Jurkat, Clone E6-1 (cell line): ENCODE measurements at places on chromosomes 5 and 9.

GRCh38 chr5:143177263-143177983, 226.1 kb downstream of the NR3C1 start:
- no peak for DNase-seq

DNA sequence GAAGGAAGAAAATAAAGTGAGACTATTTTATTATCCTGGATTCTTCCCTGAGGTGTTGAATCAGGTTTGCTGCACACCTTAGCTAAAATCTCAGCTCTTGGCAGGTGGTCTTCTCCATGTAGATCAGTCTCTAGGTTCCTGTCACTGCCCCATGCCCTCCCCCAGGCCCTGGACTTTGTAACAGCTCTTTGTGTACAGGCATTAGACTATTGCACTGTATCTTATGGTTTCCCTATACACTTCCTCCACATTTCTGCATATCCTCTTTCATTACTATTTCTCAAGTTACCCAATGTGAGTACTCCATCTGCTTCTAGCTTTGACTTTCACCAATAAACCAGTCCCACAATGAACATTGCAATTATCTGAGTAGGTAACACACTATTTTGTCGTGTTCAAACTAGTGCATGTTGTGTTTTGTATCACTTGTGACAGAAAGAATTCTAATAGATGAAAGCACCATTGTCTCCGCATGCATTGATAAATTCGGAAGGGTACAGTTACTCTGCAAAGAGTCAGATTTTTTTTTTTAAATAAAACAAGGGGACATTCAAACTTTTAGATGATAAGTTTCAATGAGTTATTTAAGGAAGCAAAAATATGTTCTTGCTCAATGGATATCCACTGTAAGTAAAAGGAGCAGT, 1348.7 kb upstream of the C9orf72 start:
- no peak for DNase-seq

- DNase-seq, result peak; percentile 35
These were observed 35.3 kb downstream of the NDFIP1 start for GRCh38 chr5:142143878-142144277.

DNA sequence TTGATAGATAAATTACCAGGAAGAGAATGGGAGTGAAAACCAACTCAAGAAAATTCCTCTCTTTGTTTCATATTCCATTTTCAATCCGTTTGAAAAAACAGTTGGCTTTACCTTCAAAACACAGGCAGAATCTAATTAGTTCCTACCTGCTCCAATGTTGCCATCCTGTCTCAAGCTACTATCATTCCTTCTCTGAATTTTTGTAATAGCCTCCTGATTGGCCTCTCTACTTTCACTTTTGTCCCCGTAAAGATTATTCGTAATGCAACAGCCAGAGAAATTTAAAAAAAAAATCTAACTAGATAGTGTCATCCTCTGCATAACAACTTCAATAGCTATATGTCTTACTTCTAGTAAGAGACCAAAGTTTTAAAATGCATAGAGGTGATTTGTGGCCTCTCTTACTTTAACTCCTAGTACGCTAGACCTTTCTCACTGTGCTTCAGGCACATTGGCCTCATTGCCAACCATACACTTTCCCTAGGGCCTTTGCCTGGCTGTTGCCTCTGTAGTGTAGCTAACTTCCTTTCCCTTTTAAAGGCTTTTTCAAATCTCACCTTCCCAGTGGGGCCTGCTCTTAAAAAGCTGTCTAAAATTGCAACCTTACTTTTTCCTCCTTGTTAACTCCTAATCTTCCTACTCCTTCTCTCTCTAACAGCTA, 311.3 kb upstream of the GRIN3A start:
- DNase-seq, result no peak

GRCh38 chr5:74945561-74946165, 79.5 kb upstream of the FAM169A start:
- DNase-seq, result no peak

DNA sequence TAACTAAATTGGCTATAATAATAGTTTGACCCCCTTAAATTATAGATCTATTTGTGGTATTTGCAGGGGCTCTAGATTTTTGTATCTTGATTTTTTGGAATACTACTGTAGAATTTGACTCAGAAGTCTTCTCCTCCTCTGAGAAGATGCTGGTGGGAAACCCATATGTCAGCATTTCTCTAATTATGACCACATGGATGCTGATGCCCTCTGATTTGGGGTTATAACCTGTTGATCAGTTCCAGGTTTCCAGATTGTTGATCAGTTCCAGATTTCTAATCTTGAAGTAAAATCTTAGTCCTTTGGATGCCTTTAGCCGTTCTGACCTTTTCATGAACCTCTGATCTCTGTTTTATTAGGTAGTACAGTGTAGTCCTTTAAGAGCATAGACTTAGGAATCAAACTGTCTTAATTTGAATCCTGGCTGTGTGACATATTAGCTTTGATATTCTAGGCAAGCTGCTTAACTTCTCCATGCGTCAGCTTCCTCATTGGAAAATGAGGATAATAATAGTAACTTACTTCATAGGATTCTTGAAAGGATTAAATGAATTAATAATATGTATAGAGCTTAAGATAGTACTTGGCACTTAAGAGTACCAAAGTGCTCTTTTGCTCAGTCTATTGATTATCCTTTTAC, 8.1 kb downstream of the FSD1L start:
- DNase-seq, result no peak

DNA sequence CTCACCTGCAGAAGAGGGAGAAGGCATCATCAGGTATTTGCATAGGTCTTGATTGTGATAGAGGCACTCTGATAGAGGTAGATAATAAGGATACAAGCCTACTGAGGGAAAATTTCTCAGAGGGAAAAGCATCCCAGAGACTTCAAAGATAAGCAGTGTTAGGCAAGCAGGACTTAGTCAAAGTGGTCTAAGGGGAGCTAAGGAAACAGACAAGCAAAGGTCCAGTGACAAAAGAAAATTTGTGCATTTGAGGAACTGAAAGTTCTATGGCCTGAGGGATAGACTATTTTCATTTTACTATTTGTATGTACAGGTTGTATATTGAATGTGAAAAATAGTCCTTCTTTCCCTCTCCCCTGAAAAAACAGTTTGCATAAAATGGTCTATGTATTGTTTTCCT, 27.4 kb downstream of the OXCT1 start:
- no peak for DNase-seq

DNA sequence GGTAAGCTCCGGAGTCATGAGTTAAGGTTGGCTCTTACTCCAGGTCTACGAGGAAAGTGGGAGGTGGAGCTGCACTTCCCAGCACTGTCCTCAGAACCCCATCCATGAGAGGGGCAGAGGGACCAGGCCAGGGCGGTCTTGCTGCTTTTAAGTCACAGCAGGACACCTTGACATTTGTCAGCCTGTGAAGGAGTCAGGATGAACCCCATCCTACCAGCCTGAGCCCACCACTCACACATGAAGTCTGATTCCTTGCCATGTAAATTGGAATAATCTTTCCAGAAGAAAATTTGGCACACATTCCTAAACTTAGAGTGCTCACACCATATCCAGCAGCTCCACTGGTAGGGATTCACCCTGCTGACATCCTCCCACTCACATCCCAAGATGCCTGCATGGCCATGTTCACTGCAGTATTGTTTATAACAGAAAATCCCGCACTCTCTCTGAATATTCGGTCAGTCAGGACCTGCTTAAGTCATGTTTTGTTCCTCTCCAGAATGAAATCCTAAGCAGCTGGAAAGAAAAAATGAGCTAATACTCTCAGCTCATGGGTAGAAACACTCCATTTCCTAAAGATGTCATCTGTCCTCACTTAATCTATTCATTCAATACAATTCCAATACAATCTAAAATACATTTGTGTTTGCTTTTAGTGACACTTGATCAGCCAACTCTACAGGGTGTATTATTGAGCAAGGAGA, 79.3 kb upstream of the COL5A1 start:
- no peak for DNase-seq

DNA sequence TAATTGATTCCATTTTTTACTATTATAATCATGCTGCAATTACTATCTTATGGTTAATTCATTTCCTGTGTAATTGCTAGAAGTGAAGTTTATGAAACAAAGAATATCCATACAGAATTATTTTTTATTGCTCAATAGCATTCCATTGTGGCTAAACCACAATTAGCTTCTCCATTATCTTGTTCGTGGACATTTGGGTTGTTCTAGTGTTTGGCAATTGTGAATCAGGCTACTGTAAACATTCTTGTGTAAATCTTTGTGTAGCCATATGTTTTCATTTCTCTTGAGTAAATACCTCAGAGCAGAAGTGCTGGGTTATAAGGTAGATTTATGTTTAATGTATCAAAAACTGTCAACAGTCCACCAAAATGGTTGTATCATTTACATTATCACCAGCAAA, 341.1 kb downstream of the MAT2B start:
- no peak for DNase-seq

DNA sequence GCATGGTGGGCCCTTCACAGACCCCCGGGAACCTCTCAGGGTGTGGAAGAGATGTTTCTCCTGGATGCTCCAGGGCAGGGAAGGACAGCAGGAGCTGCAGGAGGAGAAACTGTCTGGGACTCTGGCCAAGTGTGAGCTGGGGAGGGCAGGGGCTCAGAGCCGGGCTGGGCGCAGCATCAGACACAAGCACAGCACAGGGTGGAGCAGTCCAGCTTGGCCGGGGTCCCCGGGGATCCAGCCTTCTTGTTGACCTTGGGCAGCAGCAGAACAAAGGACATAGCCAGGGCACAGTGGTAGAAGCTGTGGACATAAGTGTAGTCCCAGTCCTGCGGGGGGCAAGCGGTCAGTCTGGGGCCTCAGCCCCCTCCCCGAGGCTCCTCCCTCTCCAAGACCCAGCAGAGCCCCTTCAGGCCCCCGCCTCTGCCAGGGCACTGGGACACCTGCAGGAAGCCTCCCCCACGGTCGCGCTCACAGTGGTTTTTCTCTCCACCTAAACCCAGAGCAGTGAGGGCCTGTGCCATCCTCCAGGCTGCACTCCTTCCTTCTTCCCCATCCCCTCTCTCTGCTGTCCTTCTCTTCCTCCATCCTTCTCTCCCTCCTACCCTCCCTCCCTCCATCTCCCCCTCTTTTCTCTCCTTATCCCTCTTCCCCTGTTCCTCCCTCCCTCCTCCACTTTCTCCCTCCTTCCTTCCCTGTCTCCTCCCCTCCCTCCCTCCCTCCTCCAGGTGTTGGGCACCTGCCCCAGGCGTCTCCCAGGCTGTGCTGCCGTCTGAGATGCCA, 10.1 kb downstream of the MYMK start:
- DNase-seq, result no peak

DNA sequence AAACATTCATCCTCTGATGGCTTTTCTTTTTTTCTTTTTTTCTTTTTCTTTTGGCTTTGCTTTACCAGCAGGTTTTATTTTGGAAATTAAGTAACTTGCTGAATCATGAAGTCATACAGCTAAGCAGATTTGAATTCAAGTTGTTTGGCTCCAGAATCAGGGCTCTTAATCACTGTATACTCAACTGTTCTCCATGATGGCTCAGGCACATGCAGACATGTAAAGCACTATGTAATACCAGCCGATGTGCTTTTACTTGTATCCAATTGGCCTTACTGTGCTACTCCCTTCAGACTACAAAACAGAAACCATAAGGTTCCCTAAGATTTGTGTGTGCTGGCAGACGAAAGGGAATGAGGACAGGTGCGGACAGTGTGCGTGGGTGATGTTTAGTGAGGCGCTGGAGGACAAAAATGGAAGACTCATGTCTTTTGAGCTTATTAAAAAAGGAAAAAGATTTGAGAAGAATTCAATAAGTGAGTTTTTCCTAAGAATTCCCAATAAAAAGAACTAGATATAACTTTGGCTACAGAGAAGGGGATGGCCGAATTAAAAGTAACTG, 44.7 kb upstream of the OTP start:
- DNase-seq, result no peak

DNA sequence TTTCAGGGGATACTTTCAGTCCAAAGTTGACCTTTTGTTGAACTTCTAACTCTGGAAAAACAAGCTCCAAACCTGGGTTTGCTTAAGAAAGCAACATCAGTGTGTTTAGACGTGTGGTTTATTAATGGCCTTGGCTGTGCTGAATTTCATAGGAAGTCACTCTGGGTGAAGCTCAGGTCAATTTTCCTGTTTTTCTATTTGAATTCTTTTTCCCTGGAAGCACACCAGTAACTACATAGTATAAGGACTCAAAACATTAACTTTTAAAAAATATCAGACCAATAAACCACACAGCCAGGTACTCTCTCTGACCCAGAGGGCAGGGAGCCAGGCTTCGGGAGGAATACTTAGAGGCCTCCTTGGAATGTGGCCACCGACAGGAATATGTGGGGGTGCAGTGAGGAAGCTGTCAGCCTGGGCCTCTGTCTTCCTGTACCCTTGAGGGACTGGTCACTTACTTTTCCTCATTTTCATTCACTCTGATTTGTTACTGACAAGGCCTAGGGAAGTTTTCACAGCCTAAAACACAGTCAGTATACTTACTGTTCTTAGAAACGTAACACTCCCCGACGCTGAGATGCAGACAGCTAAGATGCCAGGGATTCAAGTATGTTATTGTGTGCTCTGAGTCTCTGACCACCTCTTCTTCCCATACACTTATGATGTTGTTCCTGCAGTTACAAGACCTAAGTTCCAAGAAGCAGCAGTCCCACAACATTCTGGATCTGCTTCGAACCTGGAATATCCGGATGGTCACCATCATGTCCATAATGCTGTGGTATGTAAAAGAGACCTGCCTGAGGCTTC, 18.9 kb downstream of the SLC22A5 start:
- DNase-seq, result no peak

DNA sequence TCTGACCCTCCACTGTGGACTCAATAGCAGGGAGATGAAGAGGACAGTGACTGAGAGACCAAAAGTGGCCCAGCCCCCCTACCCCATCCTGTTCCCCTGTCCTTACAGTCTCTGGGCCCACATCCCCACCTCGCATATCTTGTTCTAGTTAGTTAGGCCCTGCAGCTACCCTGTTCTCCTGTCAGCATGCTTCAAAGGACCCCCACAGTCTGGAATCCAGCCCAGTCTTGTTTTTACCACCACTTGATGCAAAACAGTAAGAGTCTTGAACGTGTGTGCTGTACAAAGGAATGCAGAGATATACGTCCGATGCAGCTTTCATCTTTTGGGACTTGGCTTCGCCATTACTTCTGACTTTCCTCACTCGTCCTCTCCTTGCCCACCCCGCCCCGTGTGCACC, 12.2 kb upstream of the POMT1 start:
- DNase-seq, result no peak

- no peak for DNase-seq
These were observed 14.4 kb downstream of the ELOVL7 start for GRCh38 chr5:60829490-60830266.

DNA sequence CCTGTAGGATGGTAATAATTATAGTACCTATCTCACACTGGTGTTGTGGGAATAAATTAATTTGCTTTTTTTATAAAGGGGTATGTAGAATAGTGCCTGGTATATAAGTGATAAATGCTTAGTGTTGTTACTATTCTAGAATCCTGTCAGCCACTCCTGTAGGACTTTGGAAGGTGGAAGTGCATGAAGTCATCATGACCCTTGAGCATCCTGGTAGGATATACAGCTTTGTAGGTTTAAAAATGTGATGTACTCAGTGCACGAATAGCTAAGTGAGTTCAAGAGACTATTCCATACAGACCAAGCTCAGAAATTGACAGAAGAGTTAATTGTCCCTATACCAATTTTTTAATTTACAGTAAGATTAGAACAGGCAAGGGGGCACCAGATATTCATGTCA, 258.8 kb upstream of the RFX3 start:
- DNase-seq, result no peak
